ENCODE measurements at places on chromosomes 12 and 14.

GRCh38 chr14:90828642-90829487 lies 12.6 kb upstream of the TTC7B start:
- no peak for DNase-seq

DNA sequence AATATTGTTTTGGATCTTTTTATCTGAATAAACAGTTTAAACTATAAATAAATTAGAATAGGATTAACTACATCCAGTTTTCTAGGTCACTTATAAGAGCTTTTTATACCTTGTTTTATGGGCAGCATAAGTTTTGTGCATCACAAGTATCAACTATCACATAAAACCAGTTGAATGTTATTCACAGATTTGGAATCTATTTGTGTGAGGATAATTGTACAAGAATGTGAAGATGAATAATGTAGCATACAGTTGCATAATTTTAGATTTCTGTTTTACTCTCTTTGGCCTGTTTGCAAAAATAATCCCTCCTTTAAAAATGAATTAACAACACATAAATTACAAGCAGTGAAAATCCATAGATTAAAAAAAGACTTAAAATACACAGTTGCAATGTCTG lies 88.8 kb downstream of the SCFD1 start:
- DNase-seq = no peak

DNA sequence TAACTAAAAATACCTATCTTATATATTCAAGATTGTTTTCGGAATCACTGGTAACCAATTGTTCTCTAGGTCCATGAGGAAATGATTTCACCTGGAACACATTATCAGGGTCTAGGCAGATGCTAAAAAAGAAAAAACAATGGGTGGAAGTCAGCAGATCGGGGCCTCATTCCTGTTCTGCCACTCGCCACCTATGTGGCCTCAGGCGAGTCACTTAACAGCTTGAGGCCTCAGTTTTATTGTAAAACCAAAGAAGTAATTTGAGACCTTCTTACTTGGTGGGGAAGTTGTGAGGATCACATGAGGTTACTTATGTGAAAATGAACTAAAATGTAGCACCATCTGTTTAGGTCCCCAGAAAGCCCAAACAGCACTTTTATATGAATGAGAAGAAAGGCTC lies 6.2 kb upstream of the RNASE10 start:
- no peak for DNase-seq

GRCh38 chr12:122790393-122791075 lies 16.2 kb downstream of the CCDC62 start:
- no peak for DNase-seq

- DNase-seq = no peak
Measured at GRCh38 chr12:41019461-41019860, 168.7 kb upstream of the PDZRN4 start.

DNA sequence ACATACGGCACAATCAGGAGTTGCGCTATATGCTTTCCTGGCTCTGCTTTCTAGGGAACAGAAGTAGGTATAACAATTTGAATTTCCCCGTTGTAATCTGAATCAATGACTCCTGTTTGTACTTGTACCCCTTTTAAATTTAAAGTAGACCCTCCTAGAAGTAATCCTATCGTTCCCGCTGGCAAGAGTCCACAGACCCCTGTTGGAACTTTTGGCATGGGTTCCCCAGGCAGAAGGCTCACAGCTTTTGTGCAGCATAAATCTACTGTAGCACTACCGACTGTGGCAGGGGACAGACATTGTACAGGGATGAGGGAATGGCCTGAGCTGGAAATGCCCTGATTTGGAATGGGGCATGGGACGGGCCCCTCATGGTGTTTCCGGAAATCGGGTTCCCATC lies 705.2 kb downstream of the LRFN5 start:
- DNase-seq = no peak

GRCh38 chr14:32054536-32054935 lies 22.6 kb upstream of the ARHGAP5 start:
- no peak for DNase-seq

- DNase-seq = no peak
Measured at GRCh38 chr12:5581019-5581418, 149.1 kb downstream of the NTF3 start.

DNA sequence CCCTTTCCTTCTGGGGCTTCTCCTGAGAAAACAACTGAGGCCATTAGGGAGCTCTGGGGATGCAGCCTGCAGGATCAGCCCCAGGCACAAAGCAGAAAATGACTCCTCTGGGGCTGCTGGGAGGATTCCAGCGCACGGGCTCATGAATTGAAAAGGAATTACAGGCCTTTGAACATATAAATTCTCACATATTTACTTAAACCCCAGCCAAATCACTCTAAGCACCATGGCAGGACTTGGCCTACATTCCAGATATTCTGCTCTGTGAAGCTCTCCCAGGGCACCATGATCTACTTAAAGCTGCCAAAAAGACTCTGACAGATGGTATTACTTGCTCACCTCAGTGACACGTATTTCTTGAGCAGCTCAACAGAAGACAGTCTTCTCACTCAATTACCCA lies 87.2 kb downstream of the ZFC3H1 start:
- no peak for DNase-seq

DNA sequence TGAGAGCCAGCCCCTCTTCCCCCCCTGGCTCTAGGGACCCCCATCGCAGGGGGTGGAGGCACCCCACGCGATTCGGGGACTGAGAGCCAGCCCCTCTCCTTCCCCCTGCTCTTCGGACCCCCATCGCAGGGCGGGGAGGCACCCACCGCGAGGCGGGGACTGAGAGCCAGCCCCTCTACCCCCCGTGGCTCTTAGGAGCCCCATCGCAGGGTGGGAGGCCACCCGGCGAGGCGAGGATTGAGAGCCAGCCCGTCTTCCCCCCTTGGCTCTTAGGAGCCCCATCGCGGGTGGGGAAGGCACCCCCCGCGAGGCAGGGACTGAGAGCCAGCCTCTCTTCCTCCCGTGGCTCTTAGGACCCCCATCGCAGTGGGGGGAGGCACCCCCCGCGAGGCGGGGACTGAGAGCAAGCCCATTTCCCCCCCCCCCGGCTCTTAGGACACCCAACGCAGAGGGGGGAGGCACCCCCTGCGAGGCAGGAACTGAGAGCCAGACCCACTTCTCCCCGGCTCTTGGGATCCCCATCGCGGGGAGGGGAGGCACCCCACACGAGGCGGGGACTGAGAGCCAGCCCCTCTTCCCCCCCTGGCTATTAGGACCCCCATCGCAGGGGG lies 45.6 kb downstream of the DDX11 start:
- DNase-seq = no peak

DNA sequence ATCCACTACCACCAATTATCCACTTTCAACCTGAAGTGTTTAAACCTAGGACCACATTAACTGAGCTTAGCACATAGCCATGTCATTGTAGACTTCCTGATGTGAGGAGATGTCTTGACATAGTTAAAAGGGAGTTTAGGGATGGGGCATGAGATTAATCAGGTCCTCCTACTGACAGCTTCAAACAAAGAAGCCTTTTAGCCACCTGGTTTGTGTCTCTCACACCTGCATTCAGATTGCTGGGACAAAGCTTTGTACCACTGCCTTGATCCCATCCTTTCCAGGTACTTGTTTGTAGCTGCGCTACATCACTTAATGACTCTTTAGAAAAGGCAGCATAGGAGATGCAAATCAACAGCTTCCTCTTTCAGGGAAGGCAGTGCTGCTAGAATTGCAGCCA lies 340.7 kb upstream of the DDHD1 start:
- no peak for DNase-seq

GRCh38 chr12:122123051-122123760 lies 44.6 kb downstream of the MLXIP start:
- peak; percentile 64 for DNase-seq

DNA sequence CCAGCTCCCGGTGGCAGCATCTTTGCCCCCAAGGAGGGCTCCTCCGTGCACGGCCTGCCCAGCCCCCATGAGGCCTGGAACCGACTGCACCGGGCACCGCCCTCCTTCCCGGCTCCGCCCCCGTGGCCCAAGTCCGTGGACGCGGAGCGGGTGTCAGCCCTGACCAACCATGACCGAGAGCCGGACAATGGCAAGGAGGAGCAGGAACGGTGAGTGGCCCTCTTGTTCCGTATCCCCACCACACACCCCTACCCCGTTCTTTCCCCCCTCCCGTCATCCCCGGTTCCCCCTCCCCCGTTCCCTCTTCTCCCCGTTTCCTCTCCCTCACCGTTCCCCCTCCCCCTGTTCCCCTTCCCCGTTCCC lies 28.3 kb downstream of the LRCOL1 start:
- no peak for DNase-seq

- DNase-seq = no peak
Measured at GRCh38 chr14:68366656-68367055, 426.2 kb downstream of the ZFP36L1 start.

DNA sequence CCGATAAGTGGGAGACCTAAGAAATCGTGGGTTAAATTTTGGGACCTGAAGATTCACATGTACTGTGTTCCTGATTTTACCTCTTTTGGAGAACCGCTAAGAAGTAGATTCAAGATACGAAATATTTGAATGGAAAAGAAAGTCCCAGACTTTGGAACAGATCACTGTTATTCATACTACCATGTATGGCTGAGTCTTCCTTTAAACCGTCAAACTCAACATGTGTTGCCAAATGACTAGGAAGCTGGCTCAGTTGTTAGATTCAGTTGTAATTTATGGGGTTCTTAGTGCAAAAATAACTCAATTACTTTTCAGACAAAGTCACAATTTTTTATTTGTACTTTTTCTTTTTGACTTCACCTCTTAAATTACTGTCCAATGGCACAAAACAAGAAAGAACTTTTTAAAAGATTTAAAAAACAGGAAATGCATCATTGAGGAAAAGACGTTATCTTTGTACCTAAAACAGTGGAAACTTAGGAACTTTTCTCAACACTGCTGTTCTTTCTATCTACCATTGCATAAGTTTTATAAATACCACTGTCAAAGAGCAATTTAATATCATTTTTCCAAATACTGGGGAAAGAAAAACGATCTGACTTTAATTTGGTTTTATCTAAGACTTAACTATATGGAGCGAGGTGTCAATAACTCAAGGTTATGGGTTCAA lies 15.7 kb downstream of the RERG start:
- no peak for DNase-seq

DNA sequence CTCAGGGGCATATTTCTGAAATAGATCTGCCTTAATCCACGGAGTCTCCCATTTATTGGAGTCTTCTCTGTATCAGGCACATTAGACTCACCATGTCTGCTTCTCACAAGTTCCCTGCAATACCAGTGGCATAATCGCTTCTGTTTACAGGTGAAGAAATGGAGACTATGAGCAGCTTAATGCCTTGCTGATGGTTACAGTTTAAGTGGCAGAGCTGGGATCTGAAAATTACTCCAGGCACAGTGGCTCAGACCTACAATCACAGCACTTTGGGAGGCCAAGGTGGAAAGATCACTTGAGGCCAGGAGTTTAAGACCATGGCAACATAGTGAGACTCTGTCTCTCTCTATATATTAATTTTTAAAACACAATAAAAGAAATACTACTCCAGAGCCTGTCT lies 7.3 kb upstream of the RIC8B start:
- DNase-seq = no peak

GRCh38 chr12:87815771-87816585 lies 213.2 kb downstream of the C12orf50 start:
- DNase-seq = no peak

- DNase-seq = no peak
Measured at GRCh38 chr12:89663577-89664357, 44.9 kb downstream of the ATP2B1 start.

GRCh38 chr12:123043536-123044001 lies 63.1 kb downstream of the ARL6IP4 start:
- DNase-seq = peak; percentile 91

DNA sequence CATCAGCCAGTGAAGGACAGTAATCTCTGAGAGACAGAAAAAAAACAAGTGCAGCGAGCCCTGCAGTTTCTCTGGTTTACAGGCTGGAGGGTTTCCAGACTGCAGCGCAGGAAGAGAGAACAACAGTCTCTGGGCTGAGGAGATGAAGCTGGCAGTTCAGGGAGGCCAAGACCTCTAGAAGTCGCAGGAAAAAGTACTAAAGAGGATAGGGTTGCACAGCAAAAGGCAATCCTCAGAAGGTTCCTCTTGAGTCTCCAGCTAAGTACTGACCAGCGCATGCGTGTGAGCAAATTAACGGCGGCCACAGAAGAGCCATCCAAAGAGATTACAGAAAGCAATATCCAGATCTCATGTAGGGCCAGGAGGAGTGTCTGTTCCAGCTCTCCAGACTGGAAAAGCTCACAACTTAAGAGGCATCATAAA lies 12.2 kb upstream of the CCDC60 start:
- DNase-seq = no peak

- DNase-seq = no peak
Measured at GRCh38 chr12:3105690-3106479, 28.7 kb downstream of the TSPAN9 start.

DNA sequence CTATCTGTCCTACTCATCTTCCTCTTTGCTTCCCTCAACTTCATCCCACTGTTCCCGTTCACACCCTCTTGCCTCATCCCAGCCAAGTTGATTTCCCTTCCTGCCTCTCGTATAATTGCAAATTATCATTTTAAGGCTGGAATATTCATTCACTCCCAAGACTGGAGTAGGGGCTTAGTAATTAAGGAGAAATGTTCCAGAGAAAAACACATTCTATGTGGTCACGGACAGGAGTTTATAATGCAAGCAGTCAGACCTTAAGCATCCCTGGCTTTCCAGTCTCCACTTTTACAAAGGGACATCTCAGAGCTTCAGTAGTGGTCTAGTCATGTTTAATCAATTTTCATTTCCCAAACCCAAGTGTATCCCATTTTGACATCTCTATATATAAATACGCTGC lies 54.9 kb downstream of the TMEM132D start:
- DNase-seq = no peak

DNA sequence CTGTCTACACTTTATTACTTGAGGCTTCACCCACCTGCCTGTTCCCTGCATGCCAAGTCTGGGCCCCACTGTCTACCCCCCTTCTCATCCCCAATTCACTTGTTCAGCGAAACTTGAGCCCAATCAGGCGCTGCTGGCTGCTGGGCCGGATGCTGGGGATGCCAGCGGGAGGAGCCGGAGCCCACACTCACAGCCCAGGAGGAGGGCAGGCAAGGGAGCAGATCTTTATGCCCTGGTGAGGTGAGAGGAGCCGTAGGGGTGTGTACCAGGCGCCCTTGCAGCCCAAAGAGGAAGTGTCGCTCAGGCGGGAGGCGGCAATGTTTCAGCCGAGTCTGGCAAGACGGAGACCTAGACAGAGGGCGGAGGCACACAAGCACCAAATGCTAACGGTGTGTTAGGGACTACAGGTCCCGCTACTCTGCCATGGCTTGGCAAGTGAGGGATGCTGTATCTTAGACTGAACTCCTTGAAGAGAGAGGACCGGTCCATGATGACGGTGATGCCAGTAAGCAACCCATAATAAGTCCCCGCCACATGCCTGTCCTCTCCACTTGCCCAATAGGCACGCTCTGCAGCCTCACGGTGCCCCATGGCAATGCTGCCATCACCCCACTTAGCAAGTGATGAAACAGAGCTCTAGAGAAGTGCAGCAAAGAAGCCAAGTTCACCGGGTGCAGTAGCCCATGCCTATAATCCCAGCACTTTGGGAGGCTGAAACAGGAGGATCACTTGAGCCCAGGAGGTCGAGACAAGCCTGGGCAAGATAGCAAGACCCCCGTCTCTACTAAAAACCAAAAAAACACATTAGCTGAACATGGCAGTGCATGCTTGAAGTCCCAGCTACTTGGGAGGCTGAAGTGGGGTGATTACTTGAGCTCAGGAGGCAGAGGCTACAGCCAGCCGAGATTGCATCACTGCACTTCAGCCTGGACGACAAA lies 41.6 kb downstream of the LRRC74A start:
- no peak for DNase-seq
